Non-pigmented ciliary epithelial cell (primary cell): ENCODE measurements at places on chromosomes 2 and 18.

- DNase-seq = peak; percentile 89
Observed at GRCh38 chr18:79484661-79485621, 89.2 kb downstream of the NFATC1 start.

DNA sequence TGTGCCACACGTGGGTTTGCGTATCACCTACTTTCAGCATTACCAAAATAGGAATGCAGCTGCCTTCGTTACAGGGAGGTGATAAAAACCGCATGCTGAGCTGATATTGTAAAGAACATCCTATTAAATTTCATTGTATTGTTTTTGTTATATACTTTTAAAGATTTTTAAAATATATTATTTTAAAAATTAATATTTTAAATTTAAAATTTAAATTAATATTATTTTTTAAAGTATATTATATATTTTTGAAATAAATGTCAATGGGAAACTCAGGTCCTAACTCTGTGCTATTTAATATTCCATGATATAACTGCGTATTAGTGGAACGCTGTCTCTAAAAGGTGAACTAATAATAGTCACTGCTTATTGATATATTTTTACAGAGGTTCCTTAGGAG is 51.2 kb downstream of the CTNNA2 start:
- DNase-seq = no peak

- no peak for DNase-seq
Observed at GRCh38 chr2:74835831-74836674, 2.1 kb downstream of the HK2 start.

GRCh38 chr18:41096504-41096903 is 858.5 kb upstream of the PIK3C3 start:
- no peak for DNase-seq

- no peak for DNase-seq
Observed at GRCh38 chr18:305003-305501, 37.2 kb upstream of the THOC1 start.

DNA sequence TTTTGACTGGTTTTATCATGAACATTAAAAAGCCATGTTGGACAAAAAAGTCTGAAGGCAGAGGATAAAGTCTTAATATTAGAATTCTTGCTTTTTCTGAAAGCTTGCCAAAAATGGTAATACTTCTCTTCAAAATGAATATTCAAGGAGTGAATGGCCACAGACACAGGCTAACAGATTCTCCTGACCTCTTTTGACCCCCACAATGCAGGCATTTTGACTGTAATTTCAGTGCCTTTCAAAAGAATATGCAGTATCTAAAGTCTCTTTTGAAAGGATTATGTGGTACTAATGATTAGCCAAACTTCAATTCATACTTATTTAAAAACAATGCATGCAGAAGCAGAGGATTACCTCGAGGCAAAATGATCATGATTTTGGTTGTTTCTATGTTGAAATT is 557.8 kb upstream of the GCFC2 start:
- DNase-seq = no peak

GRCh38 chr18:43668866-43669265 is 391.6 kb upstream of the SYT4 start:
- no peak for DNase-seq

DNA sequence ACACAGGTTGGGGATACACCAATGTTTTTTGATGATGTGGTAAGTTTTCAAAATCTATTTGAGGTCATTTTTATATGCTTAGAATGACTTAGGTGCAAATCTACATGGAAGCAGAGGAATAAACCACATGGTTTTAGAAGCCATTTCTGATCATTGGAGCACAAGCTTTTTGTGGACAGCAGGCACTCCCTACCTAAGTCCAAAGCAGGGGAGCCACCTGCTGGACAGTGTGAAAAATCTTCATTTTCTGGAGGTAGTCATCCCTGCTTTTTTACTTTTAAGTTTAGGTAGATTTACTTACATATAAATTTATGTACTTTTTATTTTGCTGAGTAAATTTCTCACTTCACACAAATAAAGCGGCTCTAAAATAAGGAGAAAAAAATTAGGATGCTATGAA is 323.2 kb downstream of the PLCL1 start:
- DNase-seq = peak; percentile 42

DNA sequence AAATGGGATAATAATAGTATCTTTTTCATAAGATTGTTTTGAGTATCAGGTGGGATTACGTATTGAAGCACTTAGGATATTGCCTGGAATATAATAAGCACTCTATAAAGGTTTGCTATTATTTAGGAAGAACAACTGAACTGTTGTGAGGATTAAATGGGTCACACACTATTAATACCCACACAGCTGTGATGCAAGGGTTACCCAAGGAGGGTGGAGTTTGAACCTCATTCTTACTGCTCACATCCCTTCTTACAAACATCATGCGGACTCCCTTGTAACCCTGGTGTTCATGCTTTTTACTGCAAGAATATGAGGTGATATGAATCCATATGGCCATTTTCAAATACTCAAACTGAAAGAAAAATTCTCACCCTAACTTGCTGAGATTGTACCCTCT is 113.5 kb downstream of the KCTD1 start:
- no peak for DNase-seq

- DNase-seq = peak; percentile 84
Observed at GRCh38 chr2:214069254-214069653, 341.6 kb upstream of the VWC2L start.

DNA sequence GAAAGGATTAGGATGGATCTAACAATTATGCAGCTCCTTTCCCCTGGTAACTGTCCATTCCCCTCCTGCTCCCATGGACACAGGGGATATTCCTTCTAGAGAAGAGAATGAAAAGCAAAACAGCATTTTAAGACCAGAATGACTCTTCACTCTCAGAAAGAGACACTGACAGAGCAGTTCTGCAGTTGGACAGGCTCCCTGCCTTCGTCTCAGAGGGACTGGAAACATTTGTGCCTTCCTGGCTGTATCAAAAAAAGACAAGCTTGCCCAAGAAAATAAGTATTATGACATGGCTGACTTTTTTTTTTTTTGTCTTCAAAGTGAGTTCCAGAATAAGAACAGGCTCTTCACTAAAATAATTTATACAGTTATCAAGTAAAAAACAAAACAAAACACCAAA is 9.5 kb downstream of the PID1 start:
- no peak for DNase-seq

GRCh38 chr2:157898591-157898996 is 22.5 kb upstream of the ACVR1 start:
- DNase-seq = peak; percentile 79

- DNase-seq = no peak
Observed at GRCh38 chr2:227717687-227718567, at the start of gene SLC19A3. SLC19A3 (minus strand) TSS chr2:227718028; CDS start chr2:227702318, 15,710 bp downstream.

DNA sequence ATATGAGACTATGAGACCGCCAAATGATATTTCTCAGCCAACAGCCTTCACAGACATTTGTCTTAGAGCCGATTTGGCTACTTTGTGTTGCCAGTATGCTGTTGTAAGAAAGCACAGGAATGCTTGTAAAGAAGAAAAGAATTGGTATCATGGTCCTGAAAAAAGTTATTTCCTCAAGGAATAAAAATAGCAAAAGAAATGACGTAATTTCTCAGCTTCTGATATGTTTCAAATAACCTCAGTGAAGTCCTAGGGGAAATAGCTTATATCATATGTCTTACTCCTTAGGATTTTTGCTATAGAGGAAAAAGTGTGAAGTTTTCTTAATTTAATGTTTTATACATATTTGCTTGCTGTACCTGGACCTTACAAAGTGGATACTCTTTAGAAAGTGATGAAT is 23.0 kb downstream of the SCN1A start:
- DNase-seq = no peak

- no peak for DNase-seq
Observed at GRCh38 chr2:65656160-65656718, 223.8 kb upstream of the SPRED2 start.
